ENCODE measurements at places on chromosomes 12 and 14.

DNA sequence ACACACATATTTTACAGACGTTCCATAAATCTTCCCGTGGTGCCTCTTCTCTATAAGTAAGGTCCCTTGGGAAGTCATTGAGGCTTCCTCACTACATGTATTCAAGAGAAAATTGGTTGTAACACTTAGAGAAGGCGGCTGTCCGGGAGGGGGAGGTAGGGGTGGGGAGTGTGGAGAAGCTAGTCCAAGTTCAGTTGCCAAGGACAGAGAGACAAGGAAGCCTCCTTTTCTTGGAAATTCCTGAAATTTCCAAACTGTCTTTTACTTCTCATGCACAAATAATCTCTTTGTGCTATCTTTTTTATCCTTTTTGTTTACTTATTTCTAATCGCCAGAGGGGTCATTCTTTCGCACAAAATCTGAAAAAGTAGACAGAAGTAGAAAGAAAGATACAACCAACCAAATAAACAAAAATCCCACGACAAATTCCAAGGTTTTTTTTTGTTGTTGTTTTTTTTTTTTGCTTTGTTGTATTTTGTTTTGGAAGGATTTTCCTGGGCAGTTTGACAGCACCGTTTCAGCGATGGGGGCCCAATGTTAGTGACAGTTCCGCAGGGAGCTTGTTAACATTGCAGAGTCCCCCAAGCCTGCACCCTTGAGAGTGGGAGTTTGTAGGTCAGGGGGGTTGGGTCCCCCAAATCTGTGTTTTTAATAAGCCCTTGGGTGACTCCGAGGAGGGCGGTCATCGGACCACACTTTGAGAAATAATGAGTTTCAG lies 45.2 kb downstream of the MAP1LC3B2 start:
- DNase-seq, result no peak

DNA sequence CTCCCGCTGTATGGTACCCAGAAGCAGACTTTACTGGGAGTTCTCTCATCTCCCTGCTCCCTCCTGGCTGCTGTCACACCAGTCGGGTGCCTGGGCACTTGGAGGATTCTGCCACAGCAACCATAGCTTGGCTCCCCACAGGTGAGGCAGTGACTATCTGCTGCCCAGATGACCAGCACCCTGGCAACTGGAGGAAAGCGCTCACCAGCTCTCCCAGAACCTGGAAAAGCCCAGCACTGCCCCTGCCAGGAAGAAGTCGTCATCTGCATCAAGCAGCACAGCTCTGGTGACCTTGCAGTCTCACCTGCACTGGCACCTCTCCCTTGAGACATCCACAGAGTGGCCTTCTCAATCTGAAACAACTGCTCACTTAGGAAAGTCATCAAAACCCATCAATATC lies 31.9 kb upstream of the TC2N start:
- no peak for DNase-seq

DNA sequence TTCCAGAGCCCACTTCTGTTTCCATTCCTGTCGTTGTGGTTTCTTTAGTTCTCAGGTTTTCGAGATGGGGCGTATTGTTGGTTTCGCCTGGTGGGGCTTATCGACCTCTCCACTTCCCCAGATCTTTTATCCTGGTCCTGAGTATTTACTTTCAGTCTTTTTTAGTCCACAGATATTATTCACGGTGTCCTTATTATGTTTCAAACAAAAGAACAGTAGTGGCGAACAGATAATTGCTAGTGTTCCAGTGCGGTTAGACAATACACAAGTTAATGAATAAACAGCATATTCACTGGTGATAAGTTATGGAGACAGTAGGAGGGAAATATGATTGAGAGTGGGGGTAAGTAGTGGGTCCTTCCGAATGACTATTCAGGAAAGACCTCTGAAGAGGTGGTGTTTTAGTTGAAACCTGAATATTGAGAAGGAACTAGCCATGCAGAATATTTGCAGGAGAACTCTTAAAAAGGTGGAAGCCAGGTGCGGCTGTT lies 668 bp downstream of the TMEM260 start:
- no peak for DNase-seq

GRCh38 chr12:124976999-124977398 lies 11.9 kb downstream of the DHX37 start:
- no peak for DNase-seq

DNA sequence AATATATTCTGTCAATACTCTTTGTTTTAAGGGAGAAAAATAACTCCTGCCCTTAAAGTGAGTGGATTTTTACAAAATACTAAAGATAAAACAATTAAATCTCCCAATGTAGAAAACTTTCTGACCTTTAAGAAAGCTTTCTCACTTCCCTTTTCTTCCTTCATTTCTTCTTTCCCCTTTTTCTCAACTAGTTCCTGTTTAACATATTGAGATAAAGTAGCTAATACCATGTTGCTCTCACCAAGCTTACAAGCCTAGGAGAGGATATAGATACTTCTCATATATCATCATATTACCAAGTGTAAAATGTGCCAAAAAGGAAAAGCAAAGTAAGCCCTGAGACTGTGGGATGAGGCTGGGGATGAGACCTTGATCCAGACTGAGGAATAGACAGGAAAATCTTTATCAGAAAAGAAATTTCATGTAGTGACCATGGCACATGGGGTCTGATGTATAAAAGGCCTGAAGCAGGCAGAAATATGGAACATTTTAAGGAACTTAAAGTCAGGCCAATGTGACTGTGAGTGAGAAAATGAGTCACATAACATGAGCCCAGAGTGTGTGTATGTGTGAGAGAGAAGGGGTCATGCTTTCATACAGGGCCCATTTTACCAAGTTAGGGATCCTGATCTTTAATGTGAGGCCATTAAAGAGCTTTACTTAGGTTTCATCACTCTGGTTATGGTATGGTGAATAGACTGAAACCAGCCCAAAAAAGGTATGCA lies 1.6 kb upstream of the RPL10L start:
- DNase-seq, result no peak

DNA sequence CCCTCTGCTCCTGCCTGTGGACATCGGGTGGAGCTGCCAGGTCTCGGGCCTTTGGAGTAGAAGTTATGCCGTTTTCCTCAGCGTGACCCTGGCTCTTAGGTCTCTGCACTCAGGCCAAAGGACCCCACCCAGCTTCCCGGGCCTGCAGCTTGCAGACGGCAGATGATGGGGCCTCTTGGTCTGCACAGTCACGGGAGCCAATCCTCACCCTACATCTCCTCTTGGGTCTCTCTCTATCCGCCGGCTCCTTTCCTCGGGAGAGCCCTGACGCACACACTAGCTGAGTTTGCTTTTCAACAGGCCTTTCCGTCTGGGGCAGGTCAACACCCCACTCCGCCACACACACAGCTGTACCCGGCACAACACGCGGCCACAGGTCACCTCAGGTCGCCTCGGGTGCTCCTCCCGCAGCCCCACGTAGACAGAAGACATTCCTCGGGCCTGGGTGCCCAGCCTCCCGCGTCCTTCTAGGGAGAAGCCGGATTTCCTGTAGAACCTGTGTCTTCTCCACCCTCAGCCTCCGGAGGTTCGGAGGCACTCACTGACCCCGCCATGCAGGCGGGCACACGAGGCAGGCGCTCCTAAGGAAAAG lies 9.9 kb downstream of the GALNT9 start:
- DNase-seq, result no peak

DNA sequence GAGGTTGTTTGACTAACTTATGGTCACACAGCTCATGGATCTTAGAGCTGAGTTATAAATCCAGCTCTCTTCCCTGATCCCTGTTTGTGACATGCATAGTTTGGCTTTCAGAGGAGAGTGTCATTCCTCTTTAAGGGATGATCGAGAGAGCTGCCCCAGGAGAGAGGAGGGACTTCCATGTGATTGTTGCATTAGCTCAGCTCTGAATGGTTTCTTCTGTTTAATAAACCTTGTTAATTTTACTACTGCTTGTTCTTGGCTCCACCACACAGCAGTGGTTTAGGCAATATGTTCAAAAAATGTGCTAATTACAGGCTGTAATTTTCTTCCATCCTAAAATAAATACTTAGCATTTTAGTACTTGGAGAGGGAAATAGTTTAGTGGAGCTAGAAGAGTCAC lies 152.5 kb downstream of the C12orf75 start:
- no peak for DNase-seq

- no peak for DNase-seq
Measured at GRCh38 chr12:15648558-15648957, 140.6 kb downstream of the EPS8 start.

- no peak for DNase-seq
Measured at GRCh38 chr12:119807380-119807779, 69.7 kb downstream of the CIT start.

GRCh38 chr12:42607584-42608058 lies 18.1 kb upstream of the PRICKLE1 start:
- no peak for DNase-seq

DNA sequence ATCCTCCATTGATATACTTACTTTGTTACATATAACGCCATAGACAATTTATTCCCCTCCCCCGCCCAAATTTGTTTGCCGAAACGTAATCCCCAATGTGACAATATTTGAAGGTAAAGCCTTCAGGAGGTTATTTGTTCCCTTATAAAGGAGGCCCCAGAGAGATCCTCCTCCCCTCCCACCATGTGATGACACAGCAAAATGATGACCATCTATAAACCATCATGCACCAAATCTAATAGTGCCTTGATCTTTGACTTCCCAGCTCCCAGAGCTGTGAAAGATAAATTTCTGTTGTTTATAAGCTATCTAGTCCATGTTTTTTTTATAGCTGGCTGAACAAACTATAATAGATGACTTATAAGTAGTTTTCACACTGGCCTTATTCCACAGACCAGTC lies 122.2 kb downstream of the PTPRO start:
- no peak for DNase-seq

GRCh38 chr12:58922849-58923248 lies 2.5 kb upstream of the LRIG3 start:
- DNase-seq, result no peak

- DNase-seq, result peak; percentile 15
Measured at GRCh38 chr12:103901518-103902173, 28.6 kb upstream of the HSP90B1 start.

DNA sequence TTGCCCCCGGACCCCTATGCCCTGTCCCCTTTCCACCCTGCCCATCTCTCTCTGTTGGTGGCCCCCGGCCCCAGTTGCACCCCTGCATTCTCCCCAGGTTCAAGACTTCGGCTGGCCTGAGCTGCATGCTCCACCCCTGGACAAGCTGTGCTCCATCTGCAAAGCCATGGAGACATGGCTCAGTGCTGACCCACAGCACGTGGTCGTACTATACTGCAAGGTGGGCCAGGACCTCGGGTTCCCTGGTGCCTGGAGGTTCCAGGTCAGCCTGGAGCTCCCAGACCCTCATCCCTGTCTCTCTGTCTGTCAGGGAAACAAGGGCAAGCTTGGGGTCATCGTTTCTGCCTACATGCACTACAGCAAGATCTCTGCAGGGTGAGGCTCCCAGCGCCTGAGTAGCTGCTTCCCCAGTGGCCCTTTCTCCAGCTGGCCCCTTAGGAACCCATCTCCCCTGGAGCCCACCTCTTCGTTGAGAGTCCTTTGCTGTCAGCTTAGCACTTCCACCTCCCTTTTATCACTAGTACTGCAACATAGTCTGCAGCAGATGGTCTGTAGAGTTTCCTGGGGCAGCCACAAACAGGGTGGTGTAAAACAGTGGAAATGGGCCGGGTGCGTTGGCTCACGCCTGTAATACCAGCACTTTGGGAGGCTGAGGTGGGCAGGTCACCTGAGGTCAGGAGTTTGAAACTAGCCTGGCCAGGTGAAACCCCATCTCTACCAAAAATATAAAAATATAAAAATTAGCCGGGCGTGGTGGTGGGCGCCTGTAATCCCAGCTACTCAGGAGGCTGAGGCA lies 5.8 kb downstream of the TNS2 start:
- no peak for DNase-seq

GRCh38 chr12:47885012-47885501 lies 19.7 kb downstream of the VDR start:
- DNase-seq, result no peak

GRCh38 chr12:47801904-47802246 lies 17.8 kb downstream of the HDAC7 start:
- no peak for DNase-seq

DNA sequence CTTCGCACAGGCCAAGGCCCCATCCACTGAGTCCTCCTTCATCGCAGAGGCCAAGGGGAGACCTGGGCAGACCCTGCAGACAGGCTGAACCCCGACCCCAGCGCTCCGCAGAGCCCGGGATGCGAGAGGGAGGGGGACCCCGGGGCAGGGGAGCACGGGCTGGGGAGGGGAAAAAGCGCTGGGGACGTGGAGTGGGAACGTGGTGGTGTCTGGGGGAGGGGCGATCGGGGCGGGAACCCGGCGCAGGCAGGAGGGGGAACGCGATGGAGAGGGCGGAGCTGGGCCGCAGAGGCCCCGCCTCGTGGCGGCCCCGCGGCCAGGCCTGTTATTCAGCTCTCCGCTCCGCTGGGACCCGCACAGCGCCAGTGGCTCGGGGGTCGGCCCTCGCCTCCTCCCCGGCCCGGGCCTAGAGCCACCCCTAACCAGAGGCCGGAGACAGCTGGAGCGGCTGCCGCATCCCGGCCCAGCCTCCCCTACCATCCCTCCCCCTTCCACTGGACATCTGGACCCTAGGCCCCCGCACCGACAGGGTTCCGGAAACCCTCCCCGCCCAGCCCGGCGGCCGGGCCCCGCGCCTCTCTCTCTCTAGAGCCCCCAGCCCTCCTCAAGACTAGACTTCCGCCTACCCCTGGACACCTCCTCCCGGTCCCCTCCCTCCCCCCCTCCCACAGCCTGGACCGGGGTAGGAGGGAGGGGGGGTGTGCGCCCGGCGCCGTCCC lies at the start of gene ARHGEF25:
Gene ARHGEF25, plus strand, starts transcription at position 328 of the 719 bp plus-strand sequence. CDS start 460 bp downstream, outside the sequence.
- DNase-seq, result no peak

DNA sequence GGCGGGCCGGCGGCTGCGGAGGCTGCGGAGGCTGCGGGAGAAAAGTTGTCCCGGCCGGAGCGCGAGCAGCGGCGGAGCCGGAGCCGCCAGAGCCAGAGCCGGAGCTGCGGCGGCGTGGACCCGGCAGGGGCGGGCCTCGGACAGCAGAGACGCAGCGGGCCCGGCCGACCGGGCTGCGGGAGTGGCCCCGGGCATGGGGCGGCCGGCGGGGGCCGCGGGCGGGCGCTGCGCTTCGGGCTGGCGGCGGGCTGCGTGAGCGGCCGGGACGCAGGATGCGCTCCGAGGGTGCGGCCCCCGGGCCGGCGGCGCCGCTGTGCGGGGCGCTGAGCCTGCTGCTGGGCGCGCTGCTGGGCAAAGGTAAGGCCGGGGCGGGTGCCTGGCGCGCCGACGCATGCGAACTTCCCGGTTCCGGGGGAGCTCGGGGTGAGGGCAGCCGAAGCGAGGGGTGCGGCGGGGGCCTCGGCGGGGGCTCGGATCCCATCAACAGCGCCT lies at the start of gene TMEM132C:
Gene TMEM132C, plus strand, starts transcription at position 40 of the 492 bp plus-strand sequence. Its CDS starts 233 bp downstream, at position 273.
- no peak for DNase-seq
